Fibroblast of skin of right quadriceps (primary cell): ENCODE measurements at places on chromosomes 13 and 19.

DNA sequence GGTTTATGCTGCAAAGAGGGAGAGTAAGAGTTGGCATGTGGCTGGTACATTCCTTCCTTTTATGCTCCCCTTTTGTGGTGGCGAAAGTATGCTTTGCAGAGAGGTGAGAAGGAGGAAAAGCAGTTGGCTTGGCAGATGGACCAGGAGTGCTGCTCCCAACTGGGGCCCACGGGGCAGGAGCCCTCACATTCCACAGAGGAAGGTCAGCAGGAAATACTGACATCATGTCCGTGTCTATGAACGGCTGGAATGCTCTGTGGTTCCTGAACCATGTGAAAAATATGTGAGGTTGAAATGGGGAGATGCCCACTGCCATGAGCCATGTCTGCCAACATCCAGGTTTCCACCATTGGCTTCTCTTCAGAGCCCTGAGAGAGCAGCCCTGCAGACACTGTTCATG lies 33.3 kb upstream of the GAS6 start:
- DNase-seq, result peak; percentile 97

GRCh38 chr19:34880034-34880433 lies 46.7 kb upstream of the ZNF30 start:
- DNase-seq, result no peak

DNA sequence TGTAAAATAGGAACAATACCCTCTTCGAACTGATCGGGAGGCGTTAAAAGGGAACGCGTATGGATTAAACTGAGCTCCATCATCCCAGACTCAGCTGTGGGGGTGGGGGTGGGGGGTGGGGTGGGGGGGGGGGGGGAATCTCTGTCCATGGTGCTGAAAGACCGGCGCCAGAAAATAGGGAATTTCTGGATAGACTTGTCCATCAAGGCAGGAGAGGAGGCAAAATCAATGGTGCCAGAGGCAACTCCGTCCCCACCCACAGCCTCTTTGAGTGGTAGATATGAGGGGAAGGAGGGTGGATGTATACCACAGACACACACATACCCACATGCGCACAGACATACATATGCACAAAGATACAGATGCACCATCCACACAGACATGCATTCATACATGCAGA lies 37.4 kb downstream of the ZNF787 start:
- no peak for DNase-seq

- DNase-seq, result no peak
These were observed 18.0 kb downstream of the NDUFB7 start for GRCh38 chr19:14553939-14554243.
